ENCODE measurements at places on chromosomes 13 and 19.

DNA sequence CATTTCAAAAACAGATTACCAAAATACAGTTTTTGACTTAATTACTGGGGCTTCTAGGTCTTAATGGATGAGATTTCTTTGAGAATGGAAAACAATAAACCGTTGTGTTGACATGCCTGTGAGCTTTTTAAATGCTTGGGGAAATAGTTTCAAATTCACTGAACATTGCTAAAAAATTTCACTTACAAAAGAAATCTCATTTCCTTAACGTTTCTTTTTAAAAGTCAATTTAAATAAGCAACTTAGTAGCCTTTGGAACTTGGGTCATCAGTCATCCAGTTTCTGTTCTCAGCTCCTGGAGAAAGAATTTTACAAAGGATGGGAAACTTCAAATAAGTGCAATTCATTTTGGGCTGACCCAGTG lies 4.4 kb downstream of the ZC3H4 start:
- DNase-seq: no peak

- no peak for DNase-seq
Measured at GRCh38 chr19:14056741-14057356, 5.0 kb downstream of the PALM3 start.

GRCh38 chr13:19881641-19882040 lies 18.2 kb upstream of the ZMYM5 start:
- no peak for DNase-seq

GRCh38 chr13:53379485-53379884 lies 350.9 kb downstream of the OLFM4 start:
- DNase-seq: no peak

GRCh38 chr13:90696254-90696653 lies 651.2 kb upstream of the MIR17HG start:
- DNase-seq: no peak

DNA sequence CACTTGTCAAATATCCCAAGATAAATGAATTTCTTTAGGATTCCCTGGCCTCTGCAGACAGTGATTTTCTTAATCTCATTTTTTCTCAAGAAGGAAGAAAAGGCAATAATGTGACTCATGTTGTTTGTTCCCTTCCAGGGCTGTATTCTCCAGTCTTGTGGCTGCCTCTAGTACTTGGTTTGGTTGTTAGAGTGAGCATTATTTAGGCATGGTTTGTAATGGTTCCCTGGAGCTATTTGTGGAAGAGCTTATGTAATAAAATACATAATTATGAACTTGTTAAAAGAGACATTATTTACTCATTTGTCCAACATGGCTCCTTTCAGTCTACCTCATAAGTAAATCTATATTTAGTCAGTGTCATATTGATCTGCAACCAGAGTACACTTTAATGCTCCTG lies 270.4 kb downstream of the DCT start:
- no peak for DNase-seq

GRCh38 chr19:41844601-41845000 lies at the start of gene LYPD4:
Gene LYPD4, minus strand, starts transcription at chr19:41844683. Its CDS starts 5,398 bp downstream, at chr19:41839285.
- no peak for DNase-seq

- no peak for DNase-seq
Measured at GRCh38 chr19:39009001-39009400, 23.3 kb downstream of the FBXO27 start.

- DNase-seq: no peak
Measured at GRCh38 chr19:10283301-10284064, 3.3 kb upstream of the ICAM4 start.

DNA sequence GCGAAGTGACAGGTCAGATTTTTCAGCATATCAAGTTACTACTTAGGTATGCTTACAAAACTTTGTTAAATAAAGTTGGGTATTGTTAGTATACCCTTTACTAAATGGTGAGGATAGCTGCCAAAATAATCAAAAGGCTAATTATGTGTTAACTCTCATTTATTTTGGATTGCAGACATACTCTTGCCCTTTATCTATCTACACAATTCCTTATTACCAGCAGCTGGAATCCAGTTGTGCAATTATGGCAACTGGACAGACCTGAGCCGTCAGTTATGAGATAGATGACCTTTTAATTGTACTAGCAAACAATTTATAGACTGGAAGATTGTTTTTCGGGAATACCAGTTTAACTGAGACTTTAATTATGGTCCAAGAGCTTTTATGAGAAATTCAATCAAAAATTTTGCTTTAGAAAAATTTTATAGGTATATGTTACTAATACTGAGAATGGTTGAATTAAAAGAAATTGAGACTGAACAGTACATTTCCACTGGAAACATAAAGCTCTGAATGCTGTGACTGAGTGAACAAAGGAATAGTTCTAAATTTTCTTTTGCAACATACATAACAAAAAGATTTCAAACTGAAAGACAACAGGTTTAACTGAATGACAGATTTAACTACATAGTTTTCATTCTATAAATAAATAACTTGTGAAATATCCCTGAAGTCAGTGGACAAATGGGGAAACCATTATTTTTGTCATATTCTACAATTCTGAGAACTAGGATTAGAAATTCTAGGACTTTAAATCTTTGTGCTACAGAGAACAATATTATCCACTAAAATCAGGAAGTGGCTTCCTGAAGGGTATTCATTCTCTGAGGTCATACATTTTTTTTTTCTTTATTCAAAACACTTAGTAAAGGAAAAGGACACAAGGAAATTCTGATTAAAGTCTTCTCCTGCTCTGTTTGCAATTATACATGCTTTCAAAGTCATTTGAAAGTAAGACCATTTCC lies 97.4 kb downstream of the ZC3H13 start:
- DNase-seq: no peak

DNA sequence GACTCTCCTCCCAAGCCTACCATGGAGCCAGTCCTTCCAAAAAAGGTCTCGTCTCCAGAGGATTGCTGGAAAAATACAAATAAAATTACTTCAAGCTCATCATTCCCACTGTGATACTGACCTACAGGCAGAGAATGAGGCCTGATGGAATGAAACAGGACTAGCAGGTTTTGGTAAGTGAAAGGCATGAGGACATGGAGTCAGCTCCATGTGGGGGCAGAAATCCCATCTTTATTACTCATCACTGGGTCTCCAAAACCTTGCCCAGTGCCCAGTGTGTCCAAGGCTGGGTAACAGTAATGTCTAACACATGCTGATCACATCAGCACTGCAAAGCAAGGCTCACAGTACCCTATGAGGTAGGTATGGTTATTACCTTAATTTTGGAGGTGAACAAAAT lies 235.4 kb downstream of the DNAJC15 start:
- no peak for DNase-seq

- no peak for DNase-seq
Measured at GRCh38 chr13:98888890-98889279, 89.0 kb downstream of the DOCK9 start.

DNA sequence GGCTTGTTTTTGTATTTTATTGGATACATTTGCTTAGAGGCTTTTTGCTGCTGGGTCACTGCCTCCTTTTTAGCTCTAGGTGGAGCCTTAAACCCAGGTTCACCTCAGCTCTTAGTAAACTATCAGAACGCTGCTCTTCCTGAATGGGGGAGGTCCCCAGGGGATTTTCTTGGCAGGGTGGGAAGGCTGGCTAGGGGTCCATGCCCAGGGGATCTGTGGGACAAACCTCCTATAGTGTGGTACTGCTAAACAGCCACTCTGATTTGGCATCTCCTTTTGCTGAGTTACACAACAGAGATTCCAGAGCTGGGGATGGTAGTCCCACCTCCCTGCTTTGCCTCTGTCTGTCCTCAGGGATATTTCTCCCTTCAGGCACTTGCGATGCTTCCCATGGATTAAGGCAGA lies 204.9 kb downstream of the ZIC5 start:
- no peak for DNase-seq

GRCh38 chr19:46731007-46731501 lies 14.1 kb upstream of the PRKD2 start:
- no peak for DNase-seq

GRCh38 chr13:40428354-40428753 lies 238.1 kb downstream of the FOXO1 start:
- no peak for DNase-seq

DNA sequence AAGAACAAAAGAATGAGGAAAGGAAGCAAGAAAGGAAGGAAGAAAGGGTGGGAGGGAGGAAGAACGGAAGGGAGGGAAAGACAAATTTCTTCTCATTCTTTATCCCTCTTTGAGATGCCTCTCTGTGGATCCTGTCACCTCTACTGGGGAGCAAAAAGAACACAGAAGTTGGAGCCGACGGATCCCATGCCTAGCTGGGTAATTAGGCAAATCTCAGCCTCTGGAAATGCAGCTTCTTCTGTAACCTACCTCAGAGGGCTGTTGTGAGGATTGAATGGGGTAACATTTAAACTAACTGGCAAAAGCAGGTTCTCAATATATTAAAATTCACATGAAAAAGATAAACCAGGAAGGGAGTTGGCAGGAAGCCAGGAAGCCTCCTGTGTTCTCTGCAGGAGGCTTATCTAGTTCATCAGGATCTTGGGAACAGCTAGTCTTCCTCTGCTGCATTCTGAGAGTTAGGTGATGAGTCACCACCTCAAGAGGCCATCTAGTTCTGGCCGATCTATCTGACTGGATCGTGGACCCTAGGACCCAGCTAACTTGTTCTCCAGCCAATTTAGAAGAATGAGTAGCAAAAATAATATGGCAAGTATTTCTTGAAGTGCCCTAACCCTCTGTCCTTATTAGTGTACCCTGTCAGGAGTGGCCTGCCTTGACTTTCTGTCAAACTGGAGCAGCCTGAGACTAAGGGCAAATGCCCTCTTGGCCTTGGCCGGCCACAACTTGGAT lies 15.2 kb upstream of the CPB2 start:
- no peak for DNase-seq

- DNase-seq: no peak
Measured at GRCh38 chr19:16446724-16447368, 24.9 kb downstream of the EPS15L1 start.

DNA sequence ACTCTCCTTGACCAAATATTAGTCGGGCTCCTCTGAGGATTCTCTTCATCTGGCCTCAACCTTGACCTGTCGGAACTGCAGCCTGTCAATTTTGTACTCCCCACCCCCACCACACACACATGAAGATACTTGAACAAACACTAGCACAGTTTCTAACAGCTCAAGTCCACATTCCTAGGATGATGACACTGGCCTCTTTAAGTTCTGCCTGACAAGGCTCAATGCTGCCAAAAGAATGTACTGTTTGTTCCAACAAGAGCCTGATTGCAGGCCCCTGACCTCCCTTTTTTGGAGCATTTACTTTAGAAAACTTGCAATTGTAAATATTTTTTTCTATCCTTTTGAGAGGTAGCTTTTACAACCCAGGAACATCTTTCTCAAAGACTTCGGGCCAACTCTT lies 169.2 kb upstream of the IRS2 start:
- DNase-seq: no peak

DNA sequence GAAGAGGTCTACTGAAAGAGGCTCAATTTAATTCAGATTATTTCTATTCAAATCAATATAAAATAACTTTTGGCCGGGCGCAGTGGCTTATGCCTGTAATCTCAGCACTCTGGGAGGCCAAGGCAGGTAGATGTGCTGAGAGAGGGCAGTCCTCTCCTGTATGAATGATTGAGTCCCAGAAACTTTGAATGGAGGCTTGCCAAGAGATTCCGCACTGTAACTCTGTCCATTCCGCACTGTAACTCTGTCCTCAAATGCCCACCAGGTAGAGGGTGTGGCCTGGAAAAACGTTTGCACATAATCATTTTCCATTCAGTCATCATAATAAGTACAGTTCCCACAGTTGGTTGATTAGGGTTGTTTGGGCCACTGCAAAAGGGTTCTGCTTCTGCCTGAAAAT lies 274.7 kb upstream of the SOX21 start:
- DNase-seq: no peak

GRCh38 chr13:48221686-48222187 lies 11.3 kb upstream of the ITM2B start:
- no peak for DNase-seq

GRCh38 chr19:3963458-3964255 lies 7.2 kb downstream of the DAPK3 start:
- no peak for DNase-seq

GRCh38 chr13:45691251-45691650 lies 10.9 kb upstream of the CBY2 start:
- DNase-seq: no peak

DNA sequence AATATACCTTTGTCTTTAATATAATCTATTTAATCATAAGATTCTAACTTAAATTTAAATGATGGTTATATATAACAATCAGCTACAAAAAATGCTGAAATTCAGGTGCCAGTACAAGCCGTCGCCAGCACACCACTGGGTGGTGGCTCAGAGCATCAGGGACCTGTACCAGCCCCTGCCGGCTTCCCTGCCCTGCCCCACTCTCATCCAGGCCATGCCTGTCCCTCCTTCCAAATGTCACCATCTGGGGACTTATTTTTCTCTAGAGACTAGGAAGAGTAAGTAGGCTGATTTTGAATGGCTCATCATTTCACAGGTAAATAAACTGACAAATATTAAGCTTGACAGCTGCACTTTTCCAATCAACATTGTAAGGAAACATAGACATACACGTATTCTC lies 1.6 kb downstream of the METTL21C start:
- no peak for DNase-seq

DNA sequence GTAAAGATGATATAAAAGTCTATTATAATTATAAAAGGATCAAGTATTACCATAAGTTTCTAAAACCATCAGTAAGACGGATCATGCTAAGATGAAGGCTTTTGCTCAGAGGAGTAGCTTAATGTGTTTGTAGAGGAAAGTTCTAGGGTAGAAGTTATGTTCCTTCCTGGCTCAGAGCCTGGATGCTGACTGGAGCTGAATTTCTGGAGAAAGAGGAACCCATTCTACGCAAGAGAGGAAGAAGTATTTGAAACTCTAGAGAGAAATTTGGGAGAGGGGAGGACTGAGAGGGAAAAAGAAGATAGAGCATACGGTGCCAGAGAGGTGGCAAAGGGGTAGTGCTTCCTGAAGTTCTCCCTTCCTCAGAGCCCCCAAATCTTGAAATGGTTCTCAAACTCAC lies 51.4 kb upstream of the SGCG start:
- DNase-seq: no peak

DNA sequence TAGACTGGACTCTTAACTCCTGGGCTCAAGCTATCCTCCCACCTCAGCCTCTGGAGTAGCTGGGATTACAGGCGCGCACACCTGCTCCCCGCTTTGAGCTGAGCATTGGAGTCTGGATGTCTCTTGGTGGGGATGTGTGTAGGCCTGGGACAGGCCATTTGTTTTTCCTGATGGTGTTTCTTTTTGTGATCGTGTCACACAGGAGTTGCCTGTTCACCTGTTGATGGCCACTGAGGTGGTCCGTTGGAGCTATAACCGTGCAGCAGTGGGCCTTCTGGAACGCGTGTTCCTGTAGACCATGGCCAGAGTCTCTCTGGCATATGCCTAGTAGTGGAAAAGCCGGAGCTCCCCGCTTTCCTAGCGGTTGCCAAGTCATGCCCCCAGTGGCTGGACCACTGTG lies 3.5 kb downstream of the PAK4 start:
- DNase-seq: no peak

- no peak for DNase-seq
Measured at GRCh38 chr13:27280009-27280656, 9.5 kb downstream of the RASL11A start.

DNA sequence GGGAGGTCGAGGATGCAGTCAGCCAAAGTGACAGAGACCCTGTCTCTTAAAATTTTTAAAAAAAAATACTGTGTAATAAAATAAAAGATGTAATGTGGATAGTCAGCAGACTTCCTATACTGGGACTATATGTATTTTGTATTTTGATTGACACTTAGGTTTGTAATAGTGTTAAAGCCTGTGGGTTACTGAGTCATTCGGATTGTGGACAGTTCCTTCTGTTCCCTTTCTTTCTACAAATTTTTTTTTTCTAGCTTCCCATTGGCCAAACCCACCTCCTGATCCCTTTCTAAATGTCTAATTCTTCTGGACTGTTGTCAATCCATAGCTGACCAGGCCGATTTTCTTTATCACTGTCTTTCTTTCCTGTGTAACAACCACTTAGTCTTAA lies 108.0 kb downstream of the DNAJC3 start:
- no peak for DNase-seq

GRCh38 chr19:12766051-12766521 lies 9.3 kb downstream of the HOOK2 start:
- peak; percentile 57 for DNase-seq
